Adrenal gland (tissue), 19 donors: ENCODE measurements at places on chromosomes 5 and 9. TPM values are rescaled to one million over a fixed set of nuclear protein-coding genes. Genes with fewer than 3 reads are reported as not detected.

The C5orf34 gene
- 1.0 TPM for polyA plus RNA-seq

The HTR1A gene
- not detected for polyA plus RNA-seq

The SPARC gene
- polyA plus RNA-seq, result 145 TPM

The ITK gene
- polyA plus RNA-seq, result 0.54 TPM

The PKN3 gene
- polyA plus RNA-seq, result 8.1 TPM

The TNFSF15 gene
- 0.37 TPM for polyA plus RNA-seq

The PNPLA7 gene
- 64.1 TPM for polyA plus RNA-seq

The ACTBL2 gene
- not detected for polyA plus RNA-seq

The UNC13B gene
- polyA plus RNA-seq, result 31.3 TPM

The TMC1 gene
- not detected for polyA plus RNA-seq

The PCDHGB1 gene
- polyA plus RNA-seq, result 0.20 TPM

The FBXL17 gene
- polyA plus RNA-seq, result 4.4 TPM

The SPINK4 gene
- 1.8 TPM for polyA plus RNA-seq

The GPRIN1 gene
- polyA plus RNA-seq, result 1.3 TPM

The ZNF879 gene
- 3.8 TPM for polyA plus RNA-seq

The TMEM171 gene
- 0.13 TPM for polyA plus RNA-seq

The NFIB gene
- 10.9 TPM for polyA plus RNA-seq

The CETN3 gene
- polyA plus RNA-seq, result 59.2 TPM

The NUTM2F gene
- polyA plus RNA-seq, result not detected

The STKLD1 gene
- 2.4 TPM for polyA plus RNA-seq

The DBN1 gene
- 19.1 TPM for polyA plus RNA-seq

The CCDC152 gene
- 1.9 TPM for polyA plus RNA-seq

The PALM2AKAP2 gene
- 0.07 TPM for polyA plus RNA-seq

The PCA3 gene
- polyA plus RNA-seq, result not detected

The PCDHGA9 gene
- 2.9 TPM for polyA plus RNA-seq
